T-helper 17 cell (primary cell): ENCODE measurements at places on chromosomes 12 and 14.
A peak's percentile ranks its signal among the peaks of the same experiment; 100 is the strongest.

- DNase-seq = no peak
Observed at GRCh38 chr14:72614891-72615415, 278.9 kb downstream of the DPF3 start.

GRCh38 chr12:85803231-85803630 lies 33.0 kb downstream of the RASSF9 start:
- DNase-seq = no peak

DNA sequence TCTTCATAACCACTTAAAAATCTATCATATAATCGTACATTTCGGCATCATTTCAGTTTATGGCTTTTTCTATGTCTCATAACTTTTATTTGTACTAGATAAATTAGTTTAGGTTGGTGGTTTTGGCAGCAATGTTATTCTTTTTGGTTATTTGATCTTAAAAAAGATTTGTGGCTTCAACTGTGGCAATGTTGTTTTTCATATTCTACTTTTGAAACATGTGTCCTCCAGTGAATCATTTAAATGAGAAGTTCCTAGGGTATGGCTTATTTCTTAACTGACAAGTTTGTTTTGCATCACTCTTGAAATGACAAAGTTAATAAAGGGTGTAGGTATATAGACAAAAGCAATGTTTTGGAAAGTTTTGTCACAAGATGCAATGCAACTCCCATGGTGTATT lies 11.1 kb upstream of the KITLG start:
- no peak for DNase-seq

DNA sequence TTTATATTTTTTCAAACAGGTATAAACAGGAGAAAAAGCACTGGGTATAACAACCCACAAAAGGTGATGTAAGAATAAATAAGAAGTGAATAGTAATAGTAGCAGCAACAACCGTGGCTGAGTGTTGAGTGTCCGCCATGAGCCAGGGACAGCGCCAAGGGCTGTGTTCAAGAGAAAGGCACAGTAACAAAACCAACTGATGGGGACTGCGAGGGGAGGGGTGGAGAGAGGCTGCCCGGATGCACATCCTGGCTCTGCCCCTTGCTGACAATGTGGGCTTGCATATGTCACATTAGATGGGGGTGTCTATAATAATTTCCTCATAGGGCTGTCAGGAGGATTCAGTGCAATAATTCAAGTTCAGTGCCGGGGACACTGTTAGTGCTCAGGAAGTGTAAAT lies 912.4 kb downstream of the VRK1 start:
- DNase-seq = no peak

GRCh38 chr12:49987625-49988303 lies 15.0 kb downstream of the AQP6 start:
- DNase-seq = no peak

DNA sequence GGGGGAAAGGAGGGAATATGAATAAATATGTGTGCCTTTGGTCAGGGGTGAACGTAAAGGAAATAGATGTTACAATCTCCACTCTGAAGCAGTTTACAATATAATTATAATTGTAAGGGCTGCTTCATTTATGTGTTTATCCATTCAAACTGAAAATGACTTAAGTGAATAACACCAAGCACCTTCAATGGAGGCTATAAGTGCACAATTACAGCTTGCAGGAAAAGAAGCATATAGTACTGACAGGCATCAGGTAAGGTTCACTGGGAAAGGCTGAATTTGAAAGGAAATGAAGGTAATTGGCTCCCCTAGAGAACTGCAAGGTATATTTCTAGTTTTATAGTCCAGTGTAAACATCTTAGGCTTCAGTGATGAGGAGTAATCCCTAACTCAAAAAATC lies 192.7 kb downstream of the STXBP6 start:
- DNase-seq = no peak

DNA sequence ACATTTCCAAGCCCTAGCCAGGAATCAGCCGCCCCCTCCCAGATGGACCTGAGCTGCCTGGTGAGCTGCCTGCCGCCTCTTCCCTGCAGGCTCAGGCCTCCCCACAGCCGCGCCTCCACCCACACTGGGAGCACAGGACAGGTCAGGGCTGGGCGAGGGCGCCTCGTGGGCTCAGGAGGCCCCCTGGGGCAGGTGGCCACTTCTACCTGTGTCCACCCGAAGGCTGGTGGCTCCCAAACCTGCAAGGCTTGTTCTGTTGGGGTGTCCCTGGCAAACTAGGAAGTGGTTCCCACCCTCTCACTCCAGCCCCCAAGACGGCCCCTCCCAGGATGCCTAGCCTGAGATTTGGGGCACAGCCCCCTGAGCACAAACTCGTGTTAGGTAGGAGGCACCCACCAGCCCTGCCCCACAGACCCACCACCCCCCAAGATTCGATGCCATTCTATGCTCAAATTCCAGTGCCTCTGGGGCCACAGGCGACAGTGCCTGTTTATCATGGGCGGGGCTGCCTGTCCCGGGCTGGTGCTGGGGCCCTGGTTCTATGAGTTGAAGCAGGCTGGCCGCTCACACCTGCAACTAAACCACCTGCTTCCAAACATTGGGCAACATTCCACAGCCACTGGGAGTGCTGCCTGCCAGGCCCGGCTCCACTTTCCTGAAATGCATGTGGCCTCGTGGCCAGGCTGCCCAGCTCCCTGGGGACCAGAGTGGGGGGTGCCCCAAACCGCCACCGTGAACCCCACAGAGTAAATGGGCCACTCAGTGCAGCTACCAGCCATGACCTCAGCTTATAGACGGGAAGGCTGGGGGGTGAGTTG lies 6.8 kb downstream of the MMP17 start:
- DNase-seq = no peak

DNA sequence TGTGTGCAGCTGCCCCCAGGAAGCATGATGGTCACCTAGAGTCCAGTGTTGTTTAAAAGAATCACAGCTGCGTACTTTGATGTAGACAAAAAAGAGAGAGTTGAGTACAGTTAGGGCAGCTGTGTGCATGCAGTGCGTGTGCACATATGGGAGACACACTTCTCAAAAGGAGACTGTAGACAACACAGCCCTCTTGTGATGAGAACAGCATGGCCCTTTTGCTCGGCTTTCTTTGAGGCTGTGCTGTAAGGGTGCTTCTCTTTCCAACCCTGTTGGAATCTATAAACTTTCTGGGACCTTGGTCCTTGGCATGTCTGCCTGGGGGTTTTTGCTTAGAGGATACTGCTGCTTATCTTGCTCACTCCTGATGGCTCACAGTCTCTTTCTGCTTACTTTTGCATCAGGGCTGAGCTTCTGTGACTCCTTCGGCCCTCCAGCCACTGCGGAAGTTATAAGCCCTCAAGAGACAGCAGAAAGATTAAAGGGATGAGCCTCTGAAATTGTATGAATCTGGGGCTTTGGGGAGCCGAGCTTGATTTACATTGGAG lies 102.9 kb downstream of the DYRK2 start:
- DNase-seq = no peak

DNA sequence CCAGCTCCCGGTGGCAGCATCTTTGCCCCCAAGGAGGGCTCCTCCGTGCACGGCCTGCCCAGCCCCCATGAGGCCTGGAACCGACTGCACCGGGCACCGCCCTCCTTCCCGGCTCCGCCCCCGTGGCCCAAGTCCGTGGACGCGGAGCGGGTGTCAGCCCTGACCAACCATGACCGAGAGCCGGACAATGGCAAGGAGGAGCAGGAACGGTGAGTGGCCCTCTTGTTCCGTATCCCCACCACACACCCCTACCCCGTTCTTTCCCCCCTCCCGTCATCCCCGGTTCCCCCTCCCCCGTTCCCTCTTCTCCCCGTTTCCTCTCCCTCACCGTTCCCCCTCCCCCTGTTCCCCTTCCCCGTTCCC lies 28.3 kb downstream of the LRCOL1 start:
- DNase-seq = no peak

DNA sequence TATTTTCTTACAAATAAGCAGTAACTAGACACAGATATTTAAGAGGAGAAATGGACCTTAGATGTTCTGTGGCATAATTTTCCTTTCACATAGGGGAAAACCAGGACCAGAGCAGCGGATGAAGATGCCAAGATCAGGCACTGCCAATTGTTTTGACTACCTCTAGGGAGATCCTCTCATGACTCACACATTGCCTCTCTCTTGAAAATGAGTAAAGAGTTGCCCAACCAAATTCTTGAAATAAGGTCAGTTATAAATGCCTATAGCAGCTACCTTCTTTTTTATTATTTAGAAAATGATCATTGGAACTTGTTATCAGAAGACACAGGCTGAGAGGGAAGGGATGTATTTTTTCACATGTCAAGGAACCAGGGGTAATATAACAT lies 263.4 kb upstream of the PLEKHG7 start:
- DNase-seq = no peak

DNA sequence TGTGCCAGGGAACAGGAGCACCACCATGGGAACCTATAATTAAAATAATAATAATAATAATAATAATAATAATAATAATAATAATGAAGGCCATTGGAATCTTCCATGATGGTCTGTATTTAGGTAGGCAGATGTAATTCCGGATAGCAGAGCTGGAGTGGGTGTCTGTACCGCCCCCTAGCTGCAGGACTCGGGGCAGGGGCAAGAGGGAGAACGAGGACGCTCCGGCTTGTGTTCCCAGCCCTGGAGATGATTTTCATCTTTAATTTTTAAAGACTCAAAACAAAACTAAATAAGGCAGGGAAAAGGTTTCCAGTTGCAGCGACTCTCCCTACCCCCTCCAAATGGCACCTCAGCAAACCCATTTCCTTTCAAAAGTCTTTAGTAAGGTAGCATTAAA lies 501.1 kb downstream of the VRK1 start:
- DNase-seq = no peak

DNA sequence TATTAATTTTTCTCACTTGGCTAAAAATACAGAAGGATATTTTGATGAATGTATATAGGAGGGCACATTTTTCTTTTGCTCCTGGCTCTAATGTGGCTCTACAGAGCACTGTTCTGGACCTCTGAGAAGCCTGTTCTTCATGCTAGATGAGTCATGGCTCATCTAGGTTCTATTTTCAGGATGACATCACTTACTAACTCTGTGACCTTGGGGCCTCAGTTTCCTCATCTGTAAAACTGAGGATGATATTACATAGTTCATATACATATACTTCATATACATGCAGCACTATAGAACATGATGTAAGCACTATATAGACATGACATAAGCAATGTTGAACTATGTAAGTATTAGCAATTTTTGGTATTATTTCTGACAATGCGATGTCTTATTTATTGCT lies 35.8 kb downstream of the SOCS2 start:
- no peak for DNase-seq

DNA sequence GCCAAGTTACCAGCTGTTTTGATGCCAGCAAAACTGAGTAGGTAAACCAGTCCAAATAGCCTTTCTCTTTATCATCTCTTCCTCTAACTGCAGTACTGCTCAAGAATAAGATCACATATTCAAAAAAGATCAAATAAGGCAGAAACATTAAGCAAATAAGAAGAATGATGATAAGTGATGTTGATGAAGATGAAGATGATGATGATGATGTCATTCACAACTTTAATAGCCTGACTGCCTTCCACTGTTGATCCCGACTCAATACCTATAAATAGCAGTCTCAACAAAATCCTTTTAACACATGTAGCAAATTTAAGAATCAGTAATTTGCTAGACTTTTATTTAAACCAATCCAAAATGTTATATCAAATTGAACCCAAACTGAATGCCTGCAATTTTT lies 47.1 kb downstream of the NELL2 start:
- DNase-seq = no peak

DNA sequence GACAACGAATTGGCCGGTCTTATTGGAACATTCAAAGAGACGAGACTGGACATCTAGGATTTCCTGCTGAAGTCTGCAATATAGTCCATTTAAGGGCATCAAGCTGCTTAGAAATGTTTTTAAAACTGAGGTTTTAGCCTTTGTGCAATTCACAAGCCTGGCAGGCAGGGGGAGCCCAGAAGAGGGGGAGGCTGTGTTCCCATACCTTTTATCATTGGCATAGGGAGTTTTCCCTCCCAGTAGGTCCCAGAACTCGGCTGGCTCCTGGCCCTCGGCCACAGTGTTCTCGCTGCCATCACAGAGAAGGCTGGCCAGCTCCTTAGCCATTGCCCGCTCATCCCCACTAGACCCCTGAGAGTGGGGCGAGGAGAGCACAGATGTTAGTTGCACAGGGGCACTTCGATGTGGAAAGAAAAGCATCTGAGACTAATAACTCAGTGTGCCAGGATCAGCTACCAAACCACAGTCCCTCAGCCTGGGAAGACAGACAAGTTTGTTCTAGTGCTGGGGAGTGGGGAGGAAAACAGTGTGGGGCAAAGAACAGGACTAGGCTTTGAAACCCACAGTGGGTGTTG lies 15.1 kb downstream of the AVIL start:
- peak; percentile 20 for DNase-seq

DNA sequence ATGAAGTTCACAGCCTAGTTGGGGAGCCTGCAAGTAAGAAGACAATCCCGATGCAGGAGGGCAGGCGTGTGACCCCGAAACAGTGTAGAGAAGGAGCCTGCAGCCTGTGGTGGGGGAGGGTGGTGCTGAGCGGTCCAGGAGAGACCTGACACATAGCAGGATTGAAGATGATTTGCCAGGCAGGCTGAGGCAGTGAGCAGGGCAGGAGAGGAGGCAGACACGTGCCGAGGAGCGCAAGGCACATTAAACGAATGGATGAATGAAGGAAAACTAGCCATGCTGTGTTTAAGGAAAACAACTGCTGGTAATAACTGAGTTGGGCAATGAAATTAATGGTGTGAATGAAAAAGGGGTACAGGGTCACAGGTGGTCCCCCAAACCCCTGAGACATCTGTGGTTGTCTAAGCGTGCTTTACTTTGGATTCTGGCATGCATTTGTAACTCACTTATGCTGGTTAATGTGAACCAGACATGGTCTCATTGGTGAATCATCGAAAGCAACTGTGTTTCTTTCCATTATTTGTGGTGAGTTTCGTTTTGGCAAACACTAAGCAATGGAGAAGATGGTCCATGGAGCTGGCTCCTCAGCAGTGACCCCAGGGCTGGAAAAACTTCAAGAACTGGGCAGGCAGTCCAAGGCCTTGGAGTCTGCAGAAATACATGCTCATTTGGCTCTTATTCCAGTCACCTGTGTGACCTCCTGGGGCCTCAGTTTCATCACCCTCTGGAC lies 96.9 kb upstream of the EVL start:
- no peak for DNase-seq

GRCh38 chr12:111981987-111982386 lies 31.0 kb downstream of the TMEM116 start:
- no peak for DNase-seq
